Endodermal cell (in vitro differentiated cells): ENCODE measurements at places on chromosomes 3 and 15.
A peak's percentile ranks its signal among the peaks of the same experiment; 100 is the strongest.

DNA sequence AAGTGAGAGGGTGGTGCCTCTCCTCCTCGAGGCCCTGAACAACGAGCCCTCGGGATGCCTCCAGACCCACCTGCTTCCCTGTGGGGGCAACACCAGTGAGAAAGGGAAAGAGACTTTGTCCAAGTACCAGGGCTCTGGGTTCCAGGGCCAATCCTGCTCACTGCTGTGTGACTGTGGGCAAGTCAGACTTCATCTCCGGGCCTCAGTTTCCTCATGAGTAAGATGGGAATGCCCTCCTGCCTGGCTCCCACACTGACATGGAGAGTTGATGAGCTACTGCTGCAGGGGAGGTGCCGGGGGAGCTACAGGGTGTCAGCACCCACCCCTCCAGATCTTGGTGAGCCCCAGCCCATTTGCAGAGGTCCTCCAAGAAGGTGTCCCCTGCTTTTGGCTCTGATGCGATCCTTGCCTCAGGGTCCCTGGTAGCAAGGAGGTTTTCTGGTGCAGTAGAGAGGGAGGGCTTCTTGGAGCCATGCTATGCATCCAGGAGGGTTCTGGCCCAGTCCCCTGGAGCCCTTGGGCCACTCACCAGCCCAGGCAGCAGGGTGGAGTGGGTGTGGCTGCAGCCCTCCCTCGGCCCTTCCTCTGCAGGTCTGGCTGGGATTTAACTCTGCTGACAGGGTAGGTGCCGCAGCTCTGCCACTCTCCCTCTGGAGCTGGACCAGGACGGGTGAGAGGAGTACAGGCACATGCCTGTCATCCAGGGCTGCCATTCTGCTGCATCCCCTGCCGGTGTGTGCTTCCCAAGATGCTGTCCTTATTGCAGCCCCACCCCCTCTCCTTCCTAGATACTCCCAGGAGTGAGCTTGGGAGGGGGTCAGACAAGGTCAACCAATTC is 26.9 kb downstream of the LOXL1 start:
- no peak for DNase-seq

GRCh38 chr3:17090280-17090983 is 205.7 kb downstream of the PLCL2 start:
- DNase-seq = no peak

DNA sequence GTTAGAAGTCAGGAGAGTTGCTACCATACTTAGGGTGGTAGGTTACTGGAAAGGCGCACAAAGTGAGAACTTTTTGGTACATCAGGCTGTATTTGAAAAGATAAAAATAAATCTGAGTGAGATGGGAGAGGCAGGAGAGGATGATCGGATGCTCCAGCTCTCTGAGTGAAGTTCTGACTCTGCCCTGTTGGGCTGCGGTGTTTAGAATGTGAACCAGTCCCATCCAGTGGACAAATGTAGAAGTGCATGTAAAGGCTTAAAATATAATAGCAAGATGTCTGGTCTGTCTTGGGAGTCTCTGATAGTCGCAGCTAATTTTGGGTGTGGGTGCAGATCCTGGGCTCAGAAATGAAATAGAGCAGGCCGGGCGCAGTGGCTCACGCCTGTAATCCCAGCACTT is 30.4 kb downstream of the ACKR2 start:
- peak; percentile 72 for DNase-seq

- DNase-seq = no peak
These were observed 22.2 kb downstream of the CP start for GRCh38 chr3:149199474-149199873.

GRCh38 chr3:48918388-48919214 is at the start of gene ARIH2:
Gene ARIH2 (plus strand): TSS chr3:48918842. CDS start chr3:48927559, 8,717 bp downstream.
- peak; percentile 97 for DNase-seq

GRCh38 chr3:155184011-155184410 is 103.9 kb downstream of the MME start:
- no peak for DNase-seq

GRCh38 chr3:1495466-1495865 is 402.6 kb downstream of the CNTN6 start:
- DNase-seq = no peak

- DNase-seq = no peak
These were observed 60.1 kb downstream of the RAD18 start for GRCh38 chr3:8903191-8903590.

DNA sequence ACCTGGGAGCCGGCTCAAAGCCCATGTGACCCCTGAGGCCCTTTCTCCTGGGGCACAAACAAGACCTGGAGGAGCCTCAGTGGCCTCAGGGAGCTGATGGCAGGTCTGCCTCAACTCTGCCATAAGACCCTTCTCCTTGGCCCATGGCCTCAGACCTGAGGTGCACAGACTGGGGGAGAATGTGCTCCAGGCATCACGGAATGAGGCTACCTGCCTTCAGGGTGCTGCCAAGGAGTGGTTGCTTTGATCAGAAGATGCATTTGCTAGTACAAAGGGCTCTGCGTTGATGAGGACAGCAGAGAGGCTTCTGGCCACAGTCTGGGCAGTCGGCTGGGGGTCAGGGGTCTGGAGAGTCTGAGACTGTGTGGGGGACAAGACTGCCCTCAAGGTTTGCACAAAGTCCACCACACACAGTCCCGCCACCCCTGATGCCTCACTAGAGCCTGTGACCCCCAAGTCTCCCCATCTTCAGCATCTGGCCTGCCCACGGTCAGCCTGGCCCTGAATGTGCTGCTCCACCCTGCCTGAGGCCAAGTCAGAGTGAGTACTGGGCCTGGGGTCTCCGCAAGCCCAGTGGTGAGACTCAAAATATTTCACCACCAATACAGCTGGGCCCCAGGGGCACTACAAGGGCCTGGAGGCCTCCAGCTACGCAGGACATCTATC is 26.6 kb downstream of the ALDH1L1 start:
- peak; percentile 23 for DNase-seq
